Fibroblast of lung (primary cell): ENCODE measurements at places on chromosomes 2 and 18.

- peak; percentile 41 for DNase-seq
These were observed 92.7 kb downstream of the CSRNP3 start for GRCh38 chr2:165562233-165562632.

GRCh38 chr2:20356042-20356441, 5.4 kb upstream of the PUM2 start:
- peak; percentile 89 for DNase-seq

DNA sequence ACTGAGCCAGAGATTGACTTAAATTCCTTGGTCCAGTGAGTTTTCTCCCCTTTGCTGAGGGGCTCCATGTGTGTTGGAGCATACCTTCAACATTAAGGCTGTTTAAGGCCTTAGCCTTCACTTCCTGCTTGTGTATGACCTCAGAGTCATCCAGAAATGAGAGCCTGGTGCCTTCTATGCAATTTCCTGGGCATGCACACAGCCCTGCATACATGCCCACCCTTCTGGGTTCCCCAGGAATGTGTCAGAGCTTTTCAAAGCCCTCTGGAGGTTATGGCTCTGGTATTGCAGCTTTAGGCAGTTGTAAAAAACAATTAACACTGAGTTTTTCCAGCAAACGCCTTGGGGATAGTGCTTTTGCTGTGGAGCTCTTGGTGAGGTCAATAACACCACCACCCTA, 16.7 kb downstream of the IL1R1 start:
- no peak for DNase-seq

GRCh38 chr2:136226903-136227302, 109.0 kb upstream of the CXCR4 start:
- no peak for DNase-seq

GRCh38 chr2:29159125-29159524, 43.9 kb downstream of the CLIP4 start:
- DNase-seq: no peak

GRCh38 chr2:60554074-60554645, 706 bp upstream of the BCL11A start:
- DNase-seq: no peak
